IMR-90 (cell line): ENCODE measurements at places on chromosomes 6 and 20. TPM values are rescaled to one million over a fixed set of nuclear protein-coding genes. Genes with fewer than 3 reads are reported as not detected.

The SLC22A16 gene
- not detected in 2 replicates for polyA plus RNA-seq

The PHIP gene
- 2.7 and 3.4 TPM in 2 replicates for polyA plus RNA-seq

The ISM1 gene
- 0.03 TPM in 1 of 2 replicates, not detected in the other for polyA plus RNA-seq

The RIPOR3 gene
- 1.7 TPM in 2 replicates for polyA plus RNA-seq

The ASF1A gene
- 7.2 and 10.1 TPM in 2 replicates for polyA plus RNA-seq

The TGM3 gene
- not detected in 2 replicates for polyA plus RNA-seq

The ABHD16B gene
- 0.05 TPM in 1 of 2 replicates, not detected in the other for polyA plus RNA-seq

The GNRH2 gene
- polyA plus RNA-seq: 0.16 and 0.21 TPM in 2 replicates

The CYP21A2 gene
- polyA plus RNA-seq: 0.03 and 0.10 TPM in 2 replicates

DNA sequence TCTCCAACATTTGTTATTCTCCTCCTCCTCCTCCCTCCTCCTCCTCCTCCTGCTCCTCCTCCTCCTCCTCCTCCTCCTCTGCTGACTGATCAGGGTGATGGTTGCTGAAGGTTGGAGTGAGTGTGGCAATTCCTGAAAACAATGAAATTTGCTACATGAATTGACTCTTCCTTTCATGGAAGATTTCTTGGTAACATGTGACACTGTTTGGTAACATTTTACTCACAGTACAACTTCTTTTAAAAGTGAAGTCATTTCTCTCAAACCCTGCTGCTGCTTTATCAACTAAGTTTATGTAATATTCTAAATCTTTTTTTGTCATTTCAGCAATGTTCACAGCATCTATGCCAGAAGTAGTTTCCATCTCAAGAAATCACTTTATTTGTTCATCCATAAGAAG lies 543.0 kb downstream of the MAFB start:
- H3K4me1 ChIP-seq: no peaks in the 10 kb centered on the region
- no peaks in the 10 kb centered on the region for H3K27me3 ChIP-seq
- no peaks in the 10 kb centered on the region for H3K36me3 ChIP-seq
- no peak overlapping the region for H3K4me3 ChIP-seq

GRCh38 chr20:38246357-38247165 lies 14.0 kb downstream of the KIAA1755 start:
- no peak overlapping the region for H3K4me3 ChIP-seq
- H3K27me3 ChIP-seq: no peaks in the 10 kb centered on the region
- H3K4me1 ChIP-seq: peaks cover 7% of the 10 kb centered on the region
- no peak for DNase-seq

GRCh38 chr20:53070706-53071392 lies 98.7 kb downstream of the TSHZ2 start:
- no peak overlapping the region for H3K4me3 ChIP-seq
- H3K27me3 ChIP-seq: no peaks in the 10 kb centered on the region
- no peak for DNase-seq
- H3K36me3 ChIP-seq: no peaks in the 10 kb centered on the region
- no peaks in the 10 kb centered on the region for H3K4me1 ChIP-seq

DNA sequence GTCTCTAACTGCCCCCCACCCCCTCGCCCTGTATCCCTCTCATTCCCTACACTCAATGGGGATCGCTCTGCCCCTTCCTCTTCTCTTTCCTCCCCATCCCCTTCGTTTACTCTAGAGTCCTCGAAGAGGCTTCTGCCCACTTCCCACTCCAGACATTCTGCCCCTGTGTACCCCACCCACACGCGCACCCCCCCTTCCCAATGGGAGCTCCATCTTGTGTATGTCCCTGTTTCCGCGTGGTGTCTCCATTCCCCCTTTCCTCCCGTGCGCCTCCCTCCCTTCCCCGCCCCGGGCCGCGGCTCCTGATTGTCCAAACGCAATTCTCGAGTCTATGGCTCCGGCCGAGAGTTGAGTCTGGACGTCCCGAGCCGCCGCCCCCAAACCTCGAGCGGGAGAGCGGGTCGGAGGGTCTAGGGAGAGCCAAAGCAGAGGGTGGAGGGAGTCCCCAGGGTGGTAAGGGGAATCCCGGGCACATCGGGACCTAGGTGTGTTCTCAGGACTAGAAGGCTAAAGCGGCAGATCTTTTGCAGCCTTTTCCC lies 679 bp upstream of the RING1 start:
- H3K36me3 ChIP-seq: peaks cover 32% of the 10 kb centered on the region
- H3K4me3 ChIP-seq: peak overlapping the region; percentile 90
- H3K27ac ChIP-seq: peak overlapping the region; percentile 94

DNA sequence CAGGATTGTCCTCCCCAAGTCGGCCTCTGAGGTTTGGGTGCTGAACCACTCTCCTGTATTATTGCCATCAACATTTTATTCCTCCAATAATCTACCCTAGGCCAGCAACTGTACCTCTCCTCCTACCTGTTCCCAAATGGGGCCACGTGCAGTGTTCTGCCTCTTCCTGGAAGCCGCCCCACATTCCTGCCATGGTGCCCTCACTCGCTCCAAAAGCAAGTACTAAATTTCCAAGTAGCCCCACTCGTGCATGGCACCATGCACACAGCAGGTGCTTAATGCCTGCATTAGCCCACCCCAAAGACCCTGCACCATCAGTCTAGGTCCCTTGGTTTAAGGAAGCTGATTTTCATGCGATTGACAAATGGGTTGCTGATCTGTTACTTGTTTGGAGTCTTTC lies 147.8 kb downstream of the NFATC2 start:
- no peak overlapping the region for H3K27ac ChIP-seq
- H3K4me1 ChIP-seq: no peaks in the 10 kb centered on the region
- DNase-seq: no peak
- no peaks in the 10 kb centered on the region for H3K27me3 ChIP-seq
- H3K4me3 ChIP-seq: no peak overlapping the region
- no peaks in the 10 kb centered on the region; the same call in 1 of the 2 replicates for H3K36me3 ChIP-seq

GRCh38 chr20:41437836-41438235 lies 71.2 kb upstream of the EMILIN3 start:
- peaks cover 29% of the 10 kb centered on the region for H3K36me3 ChIP-seq
- no peak overlapping the region for H3K27ac ChIP-seq
- H3K4me1 ChIP-seq: peaks cover 2% of the 10 kb centered on the region; the same call in 1 of the 2 replicates
- H3K4me3 ChIP-seq: no peak overlapping the region
- no peaks in the 10 kb centered on the region for H3K27me3 ChIP-seq

DNA sequence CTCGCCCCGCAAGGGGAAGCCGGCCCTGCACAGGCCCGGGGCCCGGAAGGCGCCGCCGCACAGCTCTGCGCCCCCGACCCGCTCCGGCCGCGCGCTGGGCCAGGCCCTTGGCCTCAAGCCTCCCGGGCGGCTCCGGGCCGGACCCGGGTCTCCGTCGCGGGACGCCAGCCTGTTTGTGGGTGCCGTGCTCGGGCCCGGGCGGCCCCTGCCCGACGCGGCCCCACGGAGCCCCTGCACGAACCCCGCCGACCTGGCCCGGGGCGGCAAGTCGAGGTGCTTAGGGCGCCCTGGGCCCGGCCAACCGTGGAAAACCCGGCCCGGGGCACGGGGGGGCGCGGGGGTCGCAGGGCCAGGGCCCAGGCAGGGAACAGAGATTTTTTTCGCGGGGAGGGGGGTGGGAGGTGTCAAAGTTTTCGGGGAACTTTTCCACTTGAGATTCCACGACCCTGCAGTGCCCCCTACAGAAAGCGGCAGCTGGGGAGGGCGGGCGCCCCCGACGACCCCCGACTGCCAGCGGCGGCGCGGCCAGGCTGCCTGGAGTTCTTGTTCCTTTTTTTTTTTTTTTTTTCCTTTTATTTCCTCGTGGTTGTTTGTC lies 805 bp upstream of the STX16 start:
- H3K27ac ChIP-seq: peak overlapping the region; percentile 90
- peak overlapping the region; percentile 78; the same call in 1 of the 2 replicates for H3K4me3 ChIP-seq
- no peak for DNase-seq
- H3K36me3 ChIP-seq: no peaks in the 10 kb centered on the region
- peaks cover 7% of the 10 kb centered on the region for H3K4me1 ChIP-seq

DNA sequence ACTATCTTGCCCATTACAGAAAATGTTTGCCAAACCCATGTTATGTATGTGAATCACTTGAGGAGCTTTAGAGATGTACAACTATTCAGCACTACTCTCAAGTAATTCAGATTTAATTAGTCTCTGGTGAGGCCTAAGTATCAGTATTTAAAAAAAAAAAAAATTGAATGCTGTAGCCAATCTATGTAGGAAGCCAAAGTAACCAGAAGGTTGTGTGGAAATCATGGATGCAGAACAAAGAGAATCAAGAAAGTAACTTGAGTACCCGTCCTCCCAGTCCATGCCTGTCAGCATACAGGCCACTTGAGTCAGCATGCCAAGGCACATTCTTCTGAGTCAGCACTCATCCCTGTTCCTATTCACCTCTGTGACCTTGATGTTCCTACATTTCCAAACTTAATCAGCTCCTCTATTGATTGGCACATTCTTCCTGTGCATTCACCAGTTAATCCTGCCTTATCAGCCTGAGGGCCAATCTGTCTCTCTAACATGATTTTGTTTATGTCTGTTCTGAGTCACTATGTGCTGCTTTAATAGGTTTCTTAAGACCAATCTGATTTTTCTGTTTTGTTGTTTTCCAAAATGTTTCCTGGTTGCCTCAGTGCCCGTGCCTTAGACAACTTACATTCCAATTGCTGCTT lies 165.6 kb downstream of the KCNQ5 start:
- peaks cover 11% of the 10 kb centered on the region for H3K4me1 ChIP-seq
- no peak overlapping the region for H3K4me3 ChIP-seq
- H3K27ac ChIP-seq: no peak overlapping the region
- no peaks in the 10 kb centered on the region for H3K27me3 ChIP-seq
- H3K36me3 ChIP-seq: no peaks in the 10 kb centered on the region

DNA sequence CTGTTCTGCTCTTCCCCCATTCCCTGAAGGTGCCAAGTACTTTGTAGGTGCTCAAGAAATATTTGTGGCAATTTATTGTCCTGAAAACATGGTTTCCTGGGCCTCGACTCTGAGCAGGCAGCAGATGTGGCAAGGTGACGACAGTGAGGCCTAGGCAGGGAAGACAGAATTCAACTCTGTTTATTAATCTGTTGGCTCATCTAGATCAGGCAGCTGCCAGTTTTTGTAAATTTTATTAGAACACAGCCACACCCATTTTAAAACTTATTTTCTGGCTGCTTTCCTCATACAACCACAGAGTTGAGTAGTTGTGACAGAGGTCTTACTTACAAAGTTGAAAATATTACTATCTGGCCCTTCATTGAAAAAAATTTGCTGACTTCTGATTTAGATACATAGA lies 24.5 kb downstream of the MAPK14 start:
- no peak overlapping the region for H3K4me3 ChIP-seq
- peaks cover 9% of the 10 kb centered on the region for H3K4me1 ChIP-seq
- H3K27me3 ChIP-seq: no peaks in the 10 kb centered on the region
- peaks cover 6% of the 10 kb centered on the region for H3K36me3 ChIP-seq
- DNase-seq: no peak

DNA sequence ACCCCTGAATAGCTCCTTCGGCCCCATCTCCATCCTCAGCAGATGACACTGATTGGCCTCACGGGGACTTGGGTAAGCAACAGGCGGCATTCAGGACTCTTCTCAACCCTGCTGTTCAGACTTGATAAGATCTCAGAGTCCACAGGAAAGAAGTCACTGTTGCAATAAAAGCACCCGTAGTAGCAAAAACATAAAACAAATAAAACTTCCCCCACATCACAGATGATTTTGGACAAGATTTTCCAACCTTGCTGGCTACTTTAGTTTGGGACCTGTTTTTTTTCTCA lies 17.1 kb upstream of the C20orf144 start:
- H3K27ac ChIP-seq: no peak overlapping the region
- no peak overlapping the region for H3K4me3 ChIP-seq
- no peaks in the 10 kb centered on the region for H3K27me3 ChIP-seq
- H3K36me3 ChIP-seq: peaks cover 34% of the 10 kb centered on the region
- no peak for DNase-seq
- H3K4me1 ChIP-seq: 0 out of 2 replicates have a peak, but pooled peaks cover 3% of the 10 kb centered on the region

DNA sequence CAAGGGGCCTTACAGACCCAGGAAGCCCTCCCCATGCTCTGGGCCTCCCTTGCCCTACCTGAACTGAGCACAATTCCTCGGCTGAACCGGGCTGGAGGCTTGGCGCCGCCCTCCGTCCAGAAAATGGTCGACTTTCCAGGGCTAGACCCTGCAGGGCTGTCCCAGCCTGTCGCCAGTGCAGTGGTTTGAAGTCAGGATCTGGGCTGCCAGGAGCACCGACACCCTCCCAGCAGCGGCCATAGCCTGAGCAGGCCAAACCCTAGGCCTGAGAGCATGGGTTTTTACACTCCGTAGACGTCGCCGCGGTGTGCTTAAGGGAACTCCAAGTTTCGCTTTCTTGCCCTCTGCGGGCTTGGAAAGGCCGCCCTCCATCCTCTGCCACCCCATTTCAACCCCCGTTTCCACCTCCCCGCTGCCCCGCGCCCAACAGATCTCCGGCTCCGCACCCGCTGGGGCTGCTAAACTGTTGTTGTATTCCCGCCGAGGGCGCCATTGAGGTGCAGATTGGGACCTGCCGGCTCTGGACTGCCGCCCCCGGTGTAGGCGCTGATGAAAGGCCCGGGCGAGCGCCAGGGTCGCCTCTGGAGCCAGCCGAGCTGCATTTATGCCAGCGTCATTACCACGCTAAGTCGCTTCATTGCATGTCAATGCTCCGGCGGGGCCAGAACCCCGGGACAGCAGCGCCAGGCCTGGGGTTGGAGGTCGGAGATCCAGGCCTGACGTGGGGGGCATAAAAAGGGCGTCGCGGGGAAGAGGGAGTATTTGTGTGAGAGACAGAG lies 2.2 kb upstream of the TFAP2A start:
- no peak for DNase-seq
- H3K4me3 ChIP-seq: no peak overlapping the region
- no peak overlapping the region for H3K27ac ChIP-seq
- H3K4me1 ChIP-seq: no peaks in the 10 kb centered on the region; the same call in 1 of the 2 replicates

- H3K36me3 ChIP-seq: peaks cover 25% of the 10 kb centered on the region
- peaks cover 6% of the 10 kb centered on the region; the same call in 1 of the 2 replicates for H3K4me1 ChIP-seq
- H3K27ac ChIP-seq: no peak overlapping the region
- no peak overlapping the region for H3K4me3 ChIP-seq
Observed at GRCh38 chr6:15484821-15485220, 178.0 kb downstream of the DTNBP1 start.

GRCh38 chr6:111278731-111279130 lies 191.4 kb downstream of the SLC16A10 start:
- no peak for DNase-seq
- H3K4me1 ChIP-seq: no peaks in the 10 kb centered on the region
- H3K27me3 ChIP-seq: no peaks in the 10 kb centered on the region
- no peak overlapping the region for H3K4me3 ChIP-seq
- peaks cover 30% of the 10 kb centered on the region for H3K36me3 ChIP-seq

DNA sequence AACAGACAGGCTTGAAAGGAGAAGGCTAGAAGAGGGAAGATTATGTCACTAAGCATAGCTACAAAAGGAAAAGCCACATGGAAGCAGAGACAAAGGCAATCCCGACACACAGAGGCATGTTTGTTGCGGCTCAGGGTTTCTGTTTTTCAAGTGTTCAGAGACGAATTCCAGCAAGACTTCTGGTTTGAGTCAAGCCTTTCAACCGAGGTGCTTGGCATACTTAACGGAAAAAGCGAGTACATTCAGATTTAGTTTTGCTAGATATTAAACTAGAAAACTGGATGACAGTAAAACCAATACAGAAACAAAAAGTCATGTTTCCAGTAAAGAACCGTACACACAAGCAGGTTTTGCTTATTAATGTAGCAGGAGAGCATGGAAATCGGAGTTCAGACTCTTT lies 27.2 kb downstream of the MCUR1 start:
- H3K27ac ChIP-seq: no peak overlapping the region
- H3K36me3 ChIP-seq: no peaks in the 10 kb centered on the region; the same call in 1 of the 2 replicates
- H3K27me3 ChIP-seq: no peaks in the 10 kb centered on the region
